Naive thymus-derived CD8-positive, alpha-beta T cell (primary cell): ENCODE measurements at places on chromosomes 3 and 15.

DNA sequence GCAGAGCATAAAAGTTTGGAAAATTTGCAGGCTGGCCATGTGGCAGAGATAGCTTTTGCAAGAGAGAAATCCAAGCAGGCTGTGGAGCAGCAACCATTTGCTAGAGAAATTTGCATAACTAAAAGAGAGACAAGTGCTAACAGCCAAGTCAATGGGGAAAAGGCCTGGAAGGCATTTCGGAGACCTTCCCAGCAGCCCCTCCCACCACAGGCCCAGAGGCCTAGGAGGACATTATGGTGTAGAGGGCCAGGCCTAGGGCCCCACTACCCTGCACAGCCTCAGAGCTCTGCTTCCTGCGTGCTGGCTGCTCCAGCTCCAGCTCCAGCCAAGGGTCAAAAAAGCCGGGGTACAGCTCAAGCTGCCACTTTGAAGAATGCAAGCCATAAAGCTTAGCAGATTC is 82.7 kb downstream of the MYO5A start:
- peaks cover 44% of the 10 kb centered on the region for H3K4me1 ChIP-seq
- no peaks in the 10 kb centered on the region for H3K36me3 ChIP-seq
- no peak for DNase-seq
- H3K27me3 ChIP-seq: no peaks in the 10 kb centered on the region

- DNase-seq: no peak
- no peak overlapping the region for H3K4me3 ChIP-seq
- no peak overlapping the region for H3K27ac ChIP-seq
- H3K27me3 ChIP-seq: no peaks in the 10 kb centered on the region
- peaks cover 20% of the 10 kb centered on the region for H3K4me1 ChIP-seq
- peaks cover 40% of the 10 kb centered on the region for H3K36me3 ChIP-seq
These were observed 26.5 kb downstream of the CD200R1 start for GRCh38 chr3:112948346-112948838.

- no peaks in the 10 kb centered on the region for H3K27me3 ChIP-seq
- no peak overlapping the region for H3K27ac ChIP-seq
- no peak overlapping the region for H3K4me3 ChIP-seq
These were observed 695.5 kb downstream of the EPHA3 start for GRCh38 chr3:89802881-89803280.

- no peaks in the 10 kb centered on the region for H3K36me3 ChIP-seq
- H3K4me3 ChIP-seq: no peak overlapping the region
- no peaks in the 10 kb centered on the region for H3K27me3 ChIP-seq
- H3K4me1 ChIP-seq: peaks cover 7% of the 10 kb centered on the region
- no peak for DNase-seq
These were observed 41.4 kb downstream of the CD200 start for GRCh38 chr3:112374333-112374734.

- H3K27me3 ChIP-seq: no peaks in the 10 kb centered on the region
- DNase-seq: no peak
- H3K4me1 ChIP-seq: no peaks in the 10 kb centered on the region
- no peak overlapping the region for H3K4me3 ChIP-seq
- H3K27ac ChIP-seq: no peak overlapping the region
These were observed 1181.9 kb downstream of the ROBO2 start for GRCh38 chr3:78221796-78222195.

DNA sequence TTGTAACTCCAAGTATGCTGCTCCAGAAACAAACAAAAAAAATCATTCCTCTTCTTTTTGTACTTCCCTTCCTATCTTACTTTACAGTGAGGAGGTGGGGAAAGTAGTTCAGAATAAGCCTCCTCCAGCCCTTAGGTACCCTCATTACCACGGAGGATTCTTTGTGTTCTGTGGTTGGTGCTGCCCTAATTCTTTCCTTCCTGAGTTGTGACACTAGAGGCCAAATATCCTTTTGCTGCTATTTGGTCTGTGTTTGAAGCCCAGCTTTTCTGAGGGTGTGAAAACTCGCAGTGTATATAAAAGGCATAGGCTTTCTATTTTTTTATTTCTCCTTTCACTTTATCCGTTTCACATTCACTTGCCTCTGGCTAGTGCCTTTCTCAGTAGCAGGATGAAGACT is 98.2 kb downstream of the HHLA2 start:
- no peaks in the 10 kb centered on the region for H3K36me3 ChIP-seq
- H3K27ac ChIP-seq: peak overlapping the region; percentile 57
- no peaks in the 10 kb centered on the region for H3K27me3 ChIP-seq
- H3K4me3 ChIP-seq: no peak overlapping the region

DNA sequence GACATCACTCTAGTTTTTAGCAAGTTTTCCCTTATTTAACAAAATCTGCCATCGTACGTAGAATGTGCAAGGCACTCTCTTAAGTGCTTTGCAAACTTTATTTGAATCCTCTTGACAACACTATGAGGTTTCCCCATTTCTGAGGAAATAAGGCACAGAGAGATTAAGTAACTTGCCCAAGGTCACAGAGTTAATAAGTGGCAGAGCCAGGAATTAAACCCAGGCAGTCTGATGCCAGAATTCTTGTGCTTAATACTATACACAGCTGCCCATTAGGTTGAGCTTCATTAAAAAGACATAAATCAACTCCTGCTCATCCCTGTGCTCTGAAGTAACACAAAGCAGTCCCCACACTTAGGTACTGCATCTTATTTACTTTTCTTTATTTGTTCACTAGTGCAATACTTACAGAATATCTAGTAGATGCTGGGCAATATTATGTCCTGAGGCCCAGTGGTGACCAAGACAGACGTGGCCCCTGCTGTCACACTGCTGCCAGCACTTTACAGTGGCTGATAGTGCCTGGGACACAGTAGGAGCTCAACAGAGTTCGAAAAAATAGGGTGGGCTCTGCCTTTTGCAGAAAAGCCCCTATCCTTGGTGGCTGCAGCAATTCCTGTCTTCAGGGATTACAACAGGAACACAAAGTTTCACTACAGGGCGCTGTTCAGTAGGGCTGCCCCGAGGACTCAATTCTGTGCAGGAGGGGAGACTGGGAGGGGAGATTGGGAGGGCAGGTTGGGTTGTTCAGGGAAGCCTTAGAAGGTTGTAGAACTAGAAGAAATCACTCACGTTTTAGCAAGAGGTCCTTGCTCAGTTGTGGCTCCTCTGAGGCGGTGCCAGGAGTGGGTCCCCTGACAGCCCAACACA is 138.3 kb upstream of the TPM1 start:
- no peak overlapping the region for H3K4me3 ChIP-seq
- no peak overlapping the region for H3K27ac ChIP-seq
- H3K27me3 ChIP-seq: peaks cover 2% of the 10 kb centered on the region
- no peak for DNase-seq

GRCh38 chr3:23810343-23811184 is 4.8 kb downstream of the UBE2E1 start:
- no peaks in the 10 kb centered on the region for H3K27me3 ChIP-seq
- H3K4me1 ChIP-seq: peaks cover 64% of the 10 kb centered on the region
- H3K27ac ChIP-seq: peak overlapping the region; percentile 98
- peak; percentile 25 for DNase-seq
- H3K4me3 ChIP-seq: peak overlapping the region; percentile 96

DNA sequence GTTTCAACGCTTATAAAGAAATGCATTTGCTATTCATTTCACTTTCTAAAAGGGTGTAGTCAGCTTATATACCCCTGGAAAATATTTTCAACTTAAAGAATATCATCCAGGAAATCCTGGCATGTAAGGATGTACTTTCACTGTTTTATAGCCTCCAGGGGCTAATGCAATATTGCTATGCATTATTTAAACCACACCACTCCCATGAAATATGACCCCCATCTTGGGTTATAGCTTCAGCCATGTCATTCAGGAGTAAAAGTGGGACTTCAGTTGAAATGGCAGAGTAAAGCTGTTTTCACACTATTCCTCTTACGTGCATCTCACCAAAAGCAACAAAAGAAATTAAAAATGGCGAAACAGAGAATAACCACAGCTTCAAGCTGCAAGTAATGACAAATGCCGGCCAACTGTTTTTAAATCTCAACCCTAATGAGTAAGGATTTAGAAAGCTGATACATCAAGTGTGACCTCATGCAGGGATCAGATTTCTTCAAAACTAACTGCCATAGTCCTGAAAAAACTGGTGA is 84.5 kb downstream of the COL6A6 start:
- no peak overlapping the region for H3K4me3 ChIP-seq
- H3K36me3 ChIP-seq: no peaks in the 10 kb centered on the region
- H3K27me3 ChIP-seq: peaks cover 12% of the 10 kb centered on the region

DNA sequence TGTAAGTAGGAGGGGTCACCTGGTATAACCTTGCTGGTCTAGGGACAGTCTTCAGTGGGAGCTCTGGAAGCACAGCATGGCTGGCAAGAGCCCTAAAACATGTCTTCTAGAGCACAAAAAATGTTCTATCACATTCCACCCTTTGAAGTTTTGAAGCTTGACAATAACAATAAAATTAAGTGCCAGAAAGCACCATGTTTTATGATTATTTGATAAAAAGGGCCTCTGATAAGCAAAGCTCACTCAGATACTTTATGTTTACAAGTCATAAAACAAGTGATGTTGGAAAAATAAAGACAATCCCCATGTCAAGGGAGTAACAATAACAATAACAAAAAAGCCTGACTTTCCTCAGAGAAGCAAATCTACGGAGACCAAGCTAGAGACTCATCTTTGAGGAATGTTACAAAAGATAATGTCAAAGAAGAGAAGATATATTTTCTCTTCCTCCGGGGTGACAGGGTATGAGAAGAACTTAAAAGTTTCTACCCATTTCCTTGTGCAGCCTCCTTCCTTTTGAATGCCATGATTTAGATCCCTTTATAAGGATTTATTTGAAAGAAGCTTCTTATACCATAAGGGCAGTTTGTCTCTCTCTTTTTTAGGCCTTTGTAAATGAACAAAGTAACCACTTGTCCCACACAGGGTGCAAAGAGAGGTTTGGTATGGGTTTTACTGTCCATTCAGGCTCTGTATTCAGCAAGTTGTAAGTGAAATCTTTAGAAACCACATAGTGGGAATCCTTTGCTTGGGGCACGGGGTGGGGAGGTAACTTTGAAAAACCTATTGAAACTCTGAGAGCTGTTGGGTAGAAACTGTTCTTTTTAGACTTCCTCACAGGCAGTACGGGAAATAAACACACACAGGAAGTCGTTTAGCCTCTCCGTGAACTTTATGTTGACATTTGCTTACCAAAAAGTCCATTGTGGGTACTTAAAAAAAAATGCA is 109.6 kb upstream of the RBMS3 start:
- H3K4me3 ChIP-seq: peak overlapping the region; percentile 30
- H3K36me3 ChIP-seq: no peaks in the 10 kb centered on the region
- H3K4me1 ChIP-seq: peaks cover 22% of the 10 kb centered on the region

- DNase-seq: no peak
- no peak overlapping the region for H3K27ac ChIP-seq
- H3K36me3 ChIP-seq: no peaks in the 10 kb centered on the region
- no peaks in the 10 kb centered on the region for H3K4me1 ChIP-seq
- H3K27me3 ChIP-seq: no peaks in the 10 kb centered on the region
These were observed 195.5 kb upstream of the MBNL1 start for GRCh38 chr3:152073267-152073666.

GRCh38 chr15:55195996-55196395 is 745 bp downstream of the RSL24D1 start:
- peaks cover 18% of the 10 kb centered on the region for H3K4me1 ChIP-seq
- peaks cover 8% of the 10 kb centered on the region for H3K36me3 ChIP-seq
- DNase-seq: no peak

DNA sequence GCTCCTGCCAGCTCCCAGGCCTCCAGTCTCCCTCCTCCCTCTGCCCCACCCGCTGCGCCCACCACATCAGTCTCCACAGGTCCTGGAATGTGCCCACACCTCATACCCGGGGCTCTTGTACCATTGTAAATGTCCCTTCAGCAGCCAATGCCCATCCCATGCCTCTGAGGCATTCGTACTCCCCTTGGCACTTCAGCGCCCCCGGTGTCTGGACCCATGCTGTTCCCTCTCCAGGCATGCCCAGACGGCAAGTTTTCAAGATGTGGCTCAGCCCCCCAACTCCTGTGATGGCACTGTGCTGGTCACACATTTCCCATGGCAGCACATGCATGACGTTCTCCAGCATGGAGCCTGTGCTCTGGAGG is 13.3 kb downstream of the PLXND1 start:
- peaks cover 10% of the 10 kb centered on the region for H3K27me3 ChIP-seq
- peak; percentile 16 for DNase-seq

GRCh38 chr15:99911816-99912215 is 178.6 kb upstream of the LYSMD4 start:
- no peaks in the 10 kb centered on the region for H3K36me3 ChIP-seq
- H3K4me3 ChIP-seq: no peak overlapping the region
- H3K4me1 ChIP-seq: peaks cover 6% of the 10 kb centered on the region

GRCh38 chr3:37921025-37921424 is 59.3 kb downstream of the CTDSPL start:
- DNase-seq: no peak
- peaks cover 11% of the 10 kb centered on the region for H3K4me1 ChIP-seq
- H3K4me3 ChIP-seq: no peak overlapping the region
- H3K27ac ChIP-seq: no peak overlapping the region
- H3K27me3 ChIP-seq: no peaks in the 10 kb centered on the region

- no peaks in the 10 kb centered on the region for H3K27me3 ChIP-seq
- peaks cover 3% of the 10 kb centered on the region for H3K36me3 ChIP-seq
- H3K27ac ChIP-seq: no peak overlapping the region
- peaks cover 17% of the 10 kb centered on the region for H3K4me1 ChIP-seq
- no peak overlapping the region for H3K4me3 ChIP-seq
These were observed 223.9 kb downstream of the UACA start for GRCh38 chr15:70539409-70539808.

DNA sequence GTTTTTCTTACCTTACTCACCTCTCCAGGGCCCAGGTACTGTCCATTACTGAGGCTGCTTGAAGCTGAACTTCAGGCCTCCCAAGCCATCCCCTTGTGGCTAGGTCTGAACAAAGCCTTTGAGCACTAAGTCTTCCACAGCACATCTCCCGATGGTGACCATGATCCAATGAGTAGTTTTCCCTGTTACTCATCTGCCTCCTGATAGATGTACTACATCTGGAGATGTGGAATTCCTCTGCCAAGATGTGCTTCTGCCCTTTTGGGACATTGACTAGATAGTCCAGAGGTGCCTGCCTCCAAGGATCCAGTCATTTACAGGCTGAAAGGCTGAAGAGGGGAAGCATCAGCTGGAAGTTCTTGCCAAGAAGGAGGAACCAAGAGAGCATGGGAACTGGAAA is 28.9 kb upstream of the SLC35G2 start:
- peaks cover 5% of the 10 kb centered on the region for H3K4me1 ChIP-seq
- H3K36me3 ChIP-seq: no peaks in the 10 kb centered on the region
- peaks cover 5% of the 10 kb centered on the region for H3K27me3 ChIP-seq
- no peak for DNase-seq
- no peak overlapping the region for H3K4me3 ChIP-seq

DNA sequence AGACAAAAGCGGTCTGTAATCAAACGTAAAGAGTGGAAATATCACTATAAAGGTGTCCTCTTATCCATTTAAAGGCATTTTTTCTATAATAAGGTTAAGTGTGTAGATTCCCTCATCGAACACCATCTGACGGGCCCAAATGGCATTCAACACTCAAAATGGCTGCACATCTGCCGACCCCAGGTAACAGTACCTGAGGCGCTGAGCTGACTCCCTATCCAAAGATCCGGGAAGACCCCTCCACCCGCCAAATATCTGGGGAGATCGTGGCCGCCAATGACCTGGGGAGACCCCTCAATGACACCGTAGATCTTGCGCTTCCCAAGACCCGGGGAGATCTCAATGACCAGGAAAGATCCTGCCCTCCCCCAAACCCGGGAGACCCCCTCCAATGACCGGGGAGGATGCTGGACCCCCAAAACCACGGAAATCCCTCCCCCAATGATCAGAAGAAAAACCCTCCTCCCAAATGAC is 476 bp downstream of the IP6K2 start:
- H3K4me1 ChIP-seq: peaks cover 52% of the 10 kb centered on the region
- peak; percentile 35 for DNase-seq
- peak overlapping the region; percentile 98 for H3K27ac ChIP-seq
- H3K36me3 ChIP-seq: peaks cover 29% of the 10 kb centered on the region
- peak overlapping the region; percentile 88 for H3K4me3 ChIP-seq

GRCh38 chr3:66962664-66963063 is 35.4 kb upstream of the KBTBD8 start:
- no peaks in the 10 kb centered on the region for H3K4me1 ChIP-seq
- H3K27me3 ChIP-seq: peaks cover 35% of the 10 kb centered on the region
- H3K27ac ChIP-seq: no peak overlapping the region
- DNase-seq: no peak
- no peak overlapping the region for H3K4me3 ChIP-seq
